ENCODE measurements at places on chromosomes 6 and 20. TPM values are rescaled to one million over a fixed set of nuclear protein-coding genes. Genes with fewer than 3 reads are reported as not detected.

The TRIM10 gene
- total RNA-seq = not detected

The C20orf144 gene
- total RNA-seq = 0.16 TPM

DNA sequence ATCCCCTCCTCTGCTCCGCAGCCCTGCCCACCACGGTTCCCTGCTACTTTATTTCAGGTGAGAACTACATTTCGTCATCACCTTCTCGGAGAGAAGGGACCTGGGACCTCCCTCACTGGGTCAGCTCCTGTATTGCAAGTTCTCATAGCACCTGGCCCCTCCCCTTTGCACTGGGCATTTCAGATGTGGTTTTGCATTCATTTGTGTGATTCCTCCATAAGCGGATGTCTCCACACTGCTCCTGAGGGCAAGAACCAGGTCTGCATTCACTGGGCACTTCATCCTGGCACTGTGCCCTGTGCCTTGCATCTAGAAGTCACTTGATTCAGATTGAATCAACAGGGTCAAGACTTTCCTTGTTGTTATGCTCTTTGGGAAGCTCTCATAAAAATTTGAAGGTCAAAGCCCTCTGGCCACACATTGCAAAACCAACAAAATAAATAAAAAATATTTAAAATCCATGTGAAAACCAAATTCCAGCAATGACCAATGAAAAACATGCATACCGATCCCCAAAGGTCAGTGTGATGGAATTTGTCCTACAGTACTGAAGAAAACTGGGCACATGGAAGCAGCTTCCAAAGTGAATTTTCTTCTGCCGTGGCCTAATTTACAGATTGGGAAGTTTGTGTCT is 89.1 kb upstream of the F13A1 start:
- H3K4me3 ChIP-seq = no peak overlapping the region
- no peak for DNase-seq
- H3K27me3 ChIP-seq = peaks cover 4% of the 10 kb centered on the region
- no peaks in the 10 kb centered on the region for H3K36me3 ChIP-seq

- no peak for DNase-seq
- no peaks in the 10 kb centered on the region for H3K36me3 ChIP-seq
- H3K27ac ChIP-seq = no peak overlapping the region
These were observed 151.5 kb upstream of the CDYL start for GRCh38 chr6:4624726-4625125.

The PCIF1 gene
- total RNA-seq = 40.3 TPM

DNA sequence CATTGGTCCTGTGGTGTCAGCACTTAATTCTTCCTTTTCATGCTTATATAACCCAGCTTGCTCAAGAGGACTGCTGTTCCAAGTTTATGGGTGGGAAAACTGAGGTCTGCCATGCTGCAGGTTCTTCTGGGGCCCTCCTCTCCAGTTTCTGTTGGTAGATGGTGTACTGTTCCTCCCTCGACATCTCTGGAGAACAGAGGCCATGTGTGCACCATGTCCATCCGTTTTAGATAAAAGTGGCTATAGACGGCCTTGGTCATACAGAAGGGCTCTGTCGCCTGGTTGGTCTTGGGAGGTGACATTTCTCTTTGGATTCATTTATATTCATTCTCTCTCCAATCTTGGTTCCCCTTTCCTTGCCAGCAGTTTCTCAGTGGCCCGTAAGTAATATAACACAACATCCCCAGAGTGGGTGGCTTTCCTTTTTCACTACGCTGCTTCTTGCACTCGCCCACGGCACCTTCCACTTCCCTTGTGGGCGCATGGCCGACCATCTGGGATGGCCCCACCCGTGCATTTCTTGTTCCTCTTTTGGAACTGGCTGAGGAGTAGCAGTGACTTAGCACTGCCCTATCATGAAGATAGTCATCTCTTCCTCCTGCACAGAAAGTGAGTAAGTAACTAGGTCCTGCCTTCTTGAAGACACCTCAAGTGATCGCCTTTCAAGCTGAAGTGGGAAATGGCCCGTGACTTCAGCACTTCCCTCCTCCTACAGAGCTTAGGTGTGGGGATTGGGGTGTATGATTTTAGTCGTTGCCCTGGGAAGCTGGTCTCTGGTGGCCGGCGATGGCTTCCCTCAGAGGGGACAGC is 94.2 kb downstream of the RREB1 start:
- peaks cover 27% of the 10 kb centered on the region for H3K36me3 ChIP-seq
- H3K4me3 ChIP-seq = no peak overlapping the region
- DNase-seq = no peak
- H3K4me1 ChIP-seq = peaks cover 15% of the 10 kb centered on the region
- H3K27ac ChIP-seq = no peak overlapping the region
- H3K27me3 ChIP-seq = no peaks in the 10 kb centered on the region

GRCh38 chr20:25408170-25408547 is 686 bp downstream of the GINS1 start:
- peaks cover 20% of the 10 kb centered on the region for H3K36me3 ChIP-seq
- H3K27ac ChIP-seq = peak overlapping the region; percentile 92
- peaks cover 19% of the 10 kb centered on the region for H3K4me1 ChIP-seq
- H3K27me3 ChIP-seq = no peaks in the 10 kb centered on the region

- H3K4me3 ChIP-seq = no peak overlapping the region
- H3K36me3 ChIP-seq = peaks cover 12% of the 10 kb centered on the region
- peaks cover 81% of the 10 kb centered on the region for H3K27me3 ChIP-seq
- no peak for DNase-seq
These were observed 7.4 kb downstream of the FOXA2 start for GRCh38 chr20:22576733-22577514.

DNA sequence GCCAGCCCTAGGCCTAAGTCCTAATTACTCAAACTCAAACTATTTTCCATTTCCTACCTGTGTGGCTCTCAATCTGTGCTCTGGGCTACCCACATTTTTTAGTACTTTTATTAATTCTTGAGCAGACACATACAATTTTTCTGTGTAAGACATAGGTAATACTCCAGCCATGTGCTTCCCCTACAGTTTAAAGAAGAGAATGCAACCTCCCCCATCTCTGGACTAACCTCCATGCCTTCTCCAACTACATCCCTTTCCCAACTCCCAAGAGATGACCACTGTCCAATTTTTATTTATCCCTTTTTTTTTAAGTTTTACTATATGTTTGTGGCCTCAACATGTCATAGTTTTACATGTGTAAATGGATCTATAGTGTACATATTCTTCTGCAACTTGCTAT is 5.8 kb downstream of the HMGN4 start:
- peaks cover 53% of the 10 kb centered on the region for H3K36me3 ChIP-seq
- no peak overlapping the region for H3K4me3 ChIP-seq
- no peaks in the 10 kb centered on the region for H3K27me3 ChIP-seq

Measured in activated CD8-positive, alpha-beta T cell treated with anti-CD3 and anti-CD28 coated beads, Interleukin-2, amount 10 ng/mL, durations not matched to agents 7 days and 5 days (primary cell).